ENCODE measurements at places on chromosomes 12 and 14.

- no peak for DNase-seq
Observed at GRCh38 chr12:124403273-124403672, 108.4 kb downstream of the RFLNA start.

DNA sequence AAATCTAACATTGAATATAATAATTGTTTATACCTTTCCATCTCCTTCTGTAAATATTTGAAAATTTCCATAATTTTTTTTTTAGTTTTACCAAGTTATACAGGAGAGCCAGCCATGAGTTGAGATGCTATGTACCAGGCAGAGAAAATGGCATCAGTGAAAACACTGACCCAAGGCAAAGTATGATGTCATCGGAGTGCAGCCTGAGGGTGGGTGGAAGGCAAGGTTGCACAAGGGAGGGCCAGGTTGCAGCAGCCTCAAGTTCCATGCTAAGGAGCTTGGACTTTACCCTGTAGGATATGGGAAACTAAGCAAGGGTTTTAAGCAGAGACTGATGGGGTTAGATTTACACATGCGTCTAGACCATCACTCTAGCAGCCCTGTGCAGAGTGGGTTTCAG, 441.1 kb downstream of the BCAT1 start:
- no peak for DNase-seq

DNA sequence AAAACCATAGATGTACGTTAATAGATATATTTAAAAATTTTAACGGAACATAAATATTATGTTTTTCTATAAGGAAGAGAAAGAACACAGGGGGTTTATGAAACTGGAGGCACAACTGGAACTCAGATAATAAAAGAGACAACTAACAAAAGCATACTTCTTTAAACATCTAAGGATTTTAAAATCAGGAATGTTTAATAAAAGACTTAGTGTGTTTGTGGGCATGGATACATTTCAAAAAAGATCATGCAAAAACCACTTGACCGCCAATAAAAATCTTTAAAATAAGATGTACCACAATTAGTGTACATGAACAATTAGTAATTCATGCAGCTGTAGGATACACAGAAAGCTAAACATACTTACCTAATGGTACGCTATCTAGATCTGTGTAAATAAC, 113.0 kb downstream of the KIF21A start:
- DNase-seq, result no peak

- DNase-seq, result no peak
Observed at GRCh38 chr12:31206038-31206670, 119.8 kb downstream of the SINHCAF start.
